ENCODE measurements at places on chromosomes 12 and 14.

- DNase-seq: peak; percentile 62
Observed at GRCh38 chr12:127145929-127146789, 1120.8 kb upstream of the TMEM132C start.

- no peak for DNase-seq
Observed at GRCh38 chr12:49887091-49887490, 16.6 kb downstream of the FAIM2 start.

DNA sequence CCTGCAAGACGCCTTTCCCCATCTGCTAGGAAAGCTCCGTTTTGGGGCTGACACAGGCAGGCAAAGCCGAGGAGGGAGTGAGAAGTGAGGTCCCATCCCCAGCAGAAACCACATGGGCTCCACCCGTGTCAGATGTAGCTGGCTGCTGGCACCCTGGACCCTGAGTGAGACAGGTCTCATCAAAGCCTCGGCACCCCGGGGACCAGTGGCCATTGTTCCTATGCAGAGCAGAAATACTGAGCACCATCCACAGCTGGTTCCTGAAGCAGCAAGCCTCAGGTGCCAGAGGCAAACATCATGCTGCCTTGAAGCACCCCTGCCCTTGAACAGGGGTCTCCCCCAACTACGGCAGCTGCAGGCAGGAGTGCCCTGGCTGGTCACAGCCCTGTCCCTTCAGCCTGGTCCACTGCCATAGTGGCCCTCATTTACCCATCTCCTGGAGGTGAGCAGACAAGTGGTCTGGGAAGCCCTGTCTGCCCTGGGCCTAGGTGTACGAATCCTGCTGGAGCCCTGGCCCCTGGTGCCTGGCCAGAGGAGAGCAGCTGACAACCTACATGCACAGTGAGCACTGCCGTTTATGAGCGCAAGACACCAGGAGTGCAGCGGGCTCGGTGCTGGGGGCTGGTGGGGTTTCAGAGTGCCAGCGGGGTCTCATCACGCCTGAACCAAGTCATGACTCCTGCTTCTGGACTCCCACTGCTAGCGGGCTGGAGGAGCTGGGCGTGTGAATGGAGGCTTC lies 289.8 kb upstream of the RTL1 start:
- DNase-seq: no peak

- DNase-seq: no peak
Observed at GRCh38 chr12:68806488-68807237, 1.3 kb upstream of the MDM2 start.

DNA sequence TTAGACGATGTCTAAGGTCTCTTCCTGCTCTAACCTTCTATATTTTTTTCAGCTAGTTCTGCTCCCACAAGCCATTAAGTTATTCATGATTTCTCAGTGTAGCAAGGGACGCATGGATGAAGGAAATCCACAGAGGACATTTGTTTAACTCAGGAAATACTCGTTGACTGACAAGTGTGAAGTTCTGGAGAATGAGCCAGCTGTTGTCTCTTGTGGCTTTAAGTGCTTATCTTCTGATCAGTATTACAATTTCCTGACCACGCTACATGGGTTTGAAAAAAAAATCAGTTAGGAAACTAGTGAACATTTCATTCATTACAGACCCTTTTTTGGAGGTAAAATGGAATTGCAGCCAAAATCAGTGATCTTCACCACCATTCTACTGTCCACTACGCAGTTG lies 53.1 kb downstream of the GUCY2C start:
- no peak for DNase-seq

DNA sequence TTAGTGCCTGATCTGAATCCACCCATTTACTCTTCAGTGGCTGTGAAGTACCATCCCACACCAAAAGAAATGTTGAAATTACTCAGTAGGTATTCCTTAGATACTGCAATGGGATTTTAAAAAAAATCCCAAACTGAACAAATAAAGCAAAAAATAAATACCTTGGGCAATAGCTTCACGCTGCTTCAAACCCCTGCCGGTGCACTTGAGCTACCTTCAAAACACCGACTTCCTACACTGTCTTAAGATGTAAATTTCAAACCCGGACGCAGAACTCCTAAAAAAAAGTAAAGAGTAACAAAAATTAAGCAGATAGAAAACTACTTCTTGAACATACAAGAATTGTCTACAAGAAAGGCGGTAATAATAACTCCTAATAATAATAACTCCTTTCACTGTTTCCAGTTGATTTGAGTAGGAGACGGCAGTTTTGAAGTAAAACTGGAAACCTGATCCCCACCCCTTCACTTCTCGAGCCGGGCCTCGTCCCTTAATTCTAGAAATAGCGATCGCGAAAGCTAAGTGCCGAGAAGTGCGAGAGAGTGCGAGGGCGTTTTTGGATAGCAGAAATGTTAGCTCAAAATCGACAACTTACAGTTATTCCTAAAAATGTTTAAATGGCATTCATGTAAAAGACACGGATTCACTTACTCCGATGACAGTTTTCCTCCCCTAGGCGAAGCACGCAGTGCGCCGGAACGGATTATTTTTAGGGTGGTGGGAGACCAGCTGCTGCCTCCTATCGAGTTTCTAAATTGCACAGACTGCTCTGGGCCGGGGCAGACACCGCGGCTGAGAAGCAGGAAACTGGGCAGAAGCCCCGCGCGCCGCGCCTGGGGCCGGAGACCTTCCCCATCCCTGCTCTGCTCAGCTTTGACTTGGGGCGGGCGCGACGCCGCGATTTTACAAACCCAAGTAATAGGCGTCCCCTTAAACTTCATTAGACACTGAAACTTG lies at the start of gene ABCC9:
TSS of gene ABCC9 (minus strand) at position 878 of the 957 bp plus-strand sequence. CDS start 4,752 bp downstream, outside the sequence.
- peak; percentile 58 for DNase-seq

- peak; percentile 97 for DNase-seq
Observed at GRCh38 chr14:94345344-94346064, 22.4 kb upstream of the SERPINA6 start.

GRCh38 chr12:64352181-64352580 lies 38.4 kb downstream of the C12orf56 start:
- DNase-seq: no peak

DNA sequence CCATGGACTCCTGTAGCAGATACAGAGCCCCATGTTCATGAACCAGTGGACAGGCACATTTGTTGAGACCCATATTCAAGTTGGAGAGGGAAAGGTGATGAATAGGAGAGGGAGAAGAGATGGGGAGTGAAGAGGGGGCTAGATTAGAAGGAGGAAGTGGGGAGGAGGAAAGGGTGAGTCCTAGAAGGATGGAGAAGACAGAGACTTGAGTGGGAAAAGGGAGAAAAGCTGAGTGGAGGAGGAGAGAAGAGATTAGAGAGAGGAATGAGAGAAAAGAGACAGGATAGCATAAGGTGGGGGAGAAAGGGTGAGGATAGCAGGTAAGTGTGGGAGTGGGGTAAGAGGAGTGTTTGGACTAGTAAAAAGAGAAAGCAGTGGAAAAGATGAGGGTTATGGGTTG lies 4.9 kb upstream of the ASIC1 start:
- DNase-seq: no peak

DNA sequence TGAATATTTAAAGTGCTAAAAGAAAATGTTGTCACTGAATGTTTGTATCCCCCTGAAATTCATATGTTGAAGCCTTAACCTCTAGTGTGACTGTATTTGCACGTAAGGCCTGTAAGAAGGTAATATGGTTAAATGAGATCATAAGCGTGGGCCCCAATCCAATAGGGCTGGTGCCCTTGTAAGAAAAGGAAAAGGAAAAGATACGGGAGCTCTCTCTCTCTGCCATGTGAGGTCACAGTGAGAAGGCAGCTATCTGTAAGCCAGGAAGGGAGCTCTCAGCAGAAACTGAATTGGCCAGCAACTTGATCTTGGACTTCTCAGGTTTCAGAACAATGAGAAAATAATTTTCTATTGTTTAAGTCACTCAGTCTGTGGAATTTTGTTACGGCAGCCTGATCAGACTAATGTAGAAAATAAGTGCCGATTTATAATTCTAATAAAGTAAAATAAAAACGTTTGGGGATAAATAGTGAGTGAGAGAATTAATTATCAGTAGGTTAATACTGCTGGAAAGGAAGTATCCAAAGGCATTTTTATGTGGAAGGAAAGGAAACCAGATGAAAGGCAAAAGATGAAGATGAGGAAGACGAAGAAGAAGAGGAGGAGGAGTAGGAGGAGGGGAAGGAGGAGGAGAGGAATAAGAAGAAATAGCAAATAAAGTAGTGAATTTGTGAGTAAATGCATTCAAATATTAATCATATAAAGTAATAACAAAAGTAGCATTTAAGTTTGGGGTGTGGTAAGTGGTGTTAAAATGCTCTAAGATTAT lies 188.5 kb upstream of the KRR1 start:
- DNase-seq: peak; percentile 85

DNA sequence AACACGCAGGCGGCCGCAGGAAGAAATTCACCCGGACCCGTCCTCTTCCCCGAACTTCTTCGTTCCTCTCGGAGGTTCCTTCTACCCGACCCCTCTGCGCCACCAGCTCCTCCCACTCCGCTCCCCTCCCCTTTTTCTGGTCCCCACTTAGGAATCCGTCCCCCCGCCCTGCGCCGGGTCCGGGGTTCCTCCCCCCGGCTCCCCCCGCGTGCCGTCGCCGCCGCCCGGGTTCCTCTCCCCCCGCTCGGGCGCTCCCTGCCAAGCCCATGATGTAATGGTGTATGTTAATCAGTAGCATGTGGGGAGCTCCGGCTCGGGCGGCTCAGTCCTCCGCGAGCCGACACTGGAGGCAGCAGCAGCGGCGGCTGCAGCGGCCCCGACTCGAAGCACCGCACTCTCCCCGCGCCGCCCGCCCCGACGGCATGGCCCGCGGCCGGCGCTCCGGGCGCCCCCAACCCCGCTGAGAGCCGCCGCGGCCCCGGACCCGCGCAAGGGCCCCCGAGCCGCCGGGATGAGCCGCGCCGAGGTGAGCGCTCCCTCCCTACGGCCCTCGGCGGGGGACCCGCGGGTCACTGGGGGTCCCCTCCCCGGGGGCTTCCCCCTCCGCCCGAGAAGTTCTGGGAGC lies 1.0 kb upstream of the SAMD4A start:
- peak; percentile 81 for DNase-seq

- DNase-seq: no peak
Observed at GRCh38 chr12:67474934-67475620, 173.5 kb upstream of the DYRK2 start.

GRCh38 chr14:28143316-28143715 lies 623.3 kb upstream of the FOXG1 start:
- no peak for DNase-seq

GRCh38 chr12:89319122-89319521 lies 33.2 kb downstream of the DUSP6 start:
- peak; percentile 72 for DNase-seq

DNA sequence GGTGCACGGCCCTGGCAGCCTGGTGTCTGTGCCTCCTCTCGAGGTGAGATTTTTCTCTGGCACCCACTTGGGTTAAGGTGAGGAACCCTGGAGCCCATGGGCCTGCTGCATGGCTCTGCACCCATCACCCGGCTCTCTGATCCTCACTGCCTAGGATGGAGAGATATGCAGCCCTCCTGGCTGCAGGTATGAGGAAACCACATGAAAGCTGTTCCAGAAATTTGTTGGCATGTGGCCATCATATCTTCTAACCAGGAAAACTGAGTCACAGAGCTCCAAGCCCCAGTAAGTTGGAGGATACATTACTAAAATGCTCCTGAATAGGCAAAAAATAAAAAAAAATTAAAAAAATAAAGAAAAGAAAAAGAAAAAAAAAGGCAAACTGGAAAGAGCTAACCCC lies 39.3 kb upstream of the DDX11 start:
- no peak for DNase-seq

DNA sequence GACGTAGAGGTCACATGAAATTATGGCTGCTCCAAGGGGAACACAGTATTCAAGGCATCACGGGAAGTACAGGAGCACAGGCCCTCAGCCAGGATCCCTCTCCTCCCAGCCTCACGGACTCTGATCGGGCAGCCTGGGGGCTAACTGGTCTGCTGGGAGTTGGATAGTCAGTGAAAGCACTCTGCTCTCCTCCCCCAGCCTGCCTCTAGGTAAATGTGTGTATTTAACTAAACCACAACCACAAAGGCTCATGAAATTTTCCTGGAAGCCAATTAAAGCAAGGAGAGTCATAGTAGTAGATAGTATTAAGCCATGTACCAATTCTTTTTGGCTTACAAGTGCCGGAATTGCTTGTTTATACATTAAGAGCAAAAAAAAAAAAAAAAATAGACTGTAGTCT lies 254.3 kb downstream of the MSRB3 start:
- peak; percentile 85 for DNase-seq

DNA sequence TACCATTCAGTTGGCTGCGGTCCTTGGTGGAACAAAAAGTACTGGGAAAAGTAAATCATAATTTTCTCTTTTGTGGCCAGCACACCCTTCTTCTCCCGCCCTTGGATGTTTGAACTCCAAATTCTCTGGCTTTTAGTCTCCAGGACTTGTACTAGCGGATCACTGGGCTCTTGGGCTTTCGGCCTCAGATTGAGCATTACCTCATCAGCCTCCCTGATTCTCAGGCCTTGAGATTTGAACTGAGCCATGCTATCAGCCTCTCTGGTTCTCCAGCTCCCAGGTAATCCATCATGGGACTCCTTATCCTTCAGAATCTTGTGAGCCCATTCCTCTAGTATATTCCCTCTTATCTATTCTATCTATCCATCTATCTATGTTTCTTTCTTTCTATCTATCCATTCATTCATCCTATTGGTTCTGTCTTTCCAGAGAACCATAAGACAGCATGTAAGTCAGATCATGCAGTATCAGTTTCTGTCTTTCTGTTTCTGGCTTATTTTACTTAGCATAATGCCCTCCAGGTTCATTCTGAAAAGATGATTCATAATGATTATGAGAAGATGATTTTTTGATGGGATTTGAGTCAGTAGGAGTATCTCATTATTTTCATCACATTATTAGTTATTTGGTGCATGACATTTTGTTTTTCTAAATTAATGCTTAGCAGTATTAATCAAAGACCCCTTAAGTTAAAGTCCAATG lies 814.9 kb downstream of the LRFN5 start:
- DNase-seq: no peak

GRCh38 chr12:22130671-22131070 lies 84.7 kb downstream of the CMAS start:
- DNase-seq: no peak

DNA sequence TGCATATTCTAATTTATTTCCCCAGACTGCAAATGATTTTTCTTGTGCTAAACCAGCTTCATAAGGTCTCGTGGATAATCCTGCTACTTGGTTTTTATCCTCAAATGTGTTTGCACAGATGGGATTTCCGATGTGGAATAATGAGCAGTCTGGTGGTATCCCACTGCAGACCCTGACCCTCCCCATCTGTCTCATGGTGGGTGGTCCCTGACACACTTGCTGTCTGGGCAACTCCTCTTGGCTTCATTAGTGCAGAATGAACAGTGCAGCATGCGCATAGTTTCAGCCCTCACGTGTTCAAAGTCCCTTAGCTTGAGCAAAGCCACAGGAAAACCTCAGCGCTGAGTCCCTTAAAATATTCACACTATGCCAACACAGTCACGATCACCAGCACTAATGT lies 996.5 kb downstream of the AACS start:
- DNase-seq: no peak

- DNase-seq: no peak
Observed at GRCh38 chr14:105187116-105187515, 6.0 kb upstream of the NUDT14 start.

- DNase-seq: no peak
Observed at GRCh38 chr12:13099066-13099843, 4.2 kb downstream of the GSG1 start.

GRCh38 chr14:33432407-33433023 lies 493.8 kb downstream of the NPAS3 start:
- DNase-seq: peak; percentile 54

All from fibroblast of mammary gland (primary cell).